Fibroblast of skin of scalp (primary cell): ENCODE measurements at places on chromosomes 2 and 18.

DNA sequence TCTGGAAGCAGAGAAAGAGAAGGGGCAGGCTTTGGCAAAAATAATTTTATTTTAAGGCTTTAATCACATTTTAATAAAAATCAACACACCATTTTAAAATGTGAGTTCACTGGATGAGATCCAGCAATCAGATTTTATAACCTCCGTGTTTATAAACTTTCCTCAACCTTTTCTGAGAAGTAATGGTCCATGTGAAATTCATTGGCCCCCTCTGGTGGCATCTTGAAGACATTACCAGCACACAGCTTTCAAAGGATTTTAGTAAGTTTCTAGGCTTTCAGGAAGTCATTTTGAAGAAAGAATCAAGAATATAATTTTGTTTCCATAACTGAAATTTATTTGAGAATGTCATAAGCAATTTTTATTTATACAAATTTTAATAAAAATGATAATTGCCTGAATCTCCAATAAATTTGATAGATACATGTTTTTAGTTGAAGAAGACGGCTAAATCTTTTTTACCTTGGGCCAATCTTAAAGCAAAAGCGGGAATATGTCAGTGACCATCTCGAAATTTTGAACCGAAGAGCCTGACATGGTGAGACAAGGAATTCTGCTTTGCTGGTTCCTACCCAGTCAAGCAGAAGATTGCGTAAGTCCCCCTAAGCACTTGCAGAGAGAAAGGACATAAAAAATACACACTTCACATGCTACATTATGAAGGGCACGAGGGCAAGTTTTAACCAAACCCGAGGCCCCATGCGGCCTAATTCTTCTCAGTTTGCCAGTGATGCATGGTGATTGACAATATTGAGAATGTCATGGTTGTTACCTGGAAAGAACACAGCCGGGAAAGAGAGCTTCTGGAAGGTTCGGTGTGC lies 128.4 kb upstream of the CBLN2 start:
- DNase-seq, result peak; percentile 22

GRCh38 chr2:220417503-220417902 lies 790.1 kb downstream of the SLC4A3 start:
- no peak for DNase-seq

DNA sequence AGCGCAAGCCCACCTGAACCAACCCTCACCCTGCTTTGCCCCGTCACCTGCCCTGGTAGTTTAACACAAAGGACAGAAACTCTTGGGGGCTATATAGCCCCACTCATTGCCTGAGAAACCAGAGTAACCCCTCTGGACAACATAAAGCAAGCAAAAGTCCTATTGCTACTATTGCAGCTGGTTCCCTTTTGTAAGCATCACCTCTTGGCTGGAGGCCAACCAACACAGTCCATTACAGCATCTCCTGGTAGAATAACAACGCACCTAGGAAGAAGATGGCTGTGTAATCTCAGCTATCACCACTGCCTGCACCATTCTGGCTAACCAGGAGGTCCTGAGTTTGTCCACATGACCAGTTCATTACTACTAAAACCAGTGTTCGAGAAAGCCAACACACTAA lies 36.4 kb downstream of the FLACC1 start:
- no peak for DNase-seq

- DNase-seq, result peak; percentile 22
Measured at GRCh38 chr2:127498386-127498785, 27.9 kb downstream of the IWS1 start.

DNA sequence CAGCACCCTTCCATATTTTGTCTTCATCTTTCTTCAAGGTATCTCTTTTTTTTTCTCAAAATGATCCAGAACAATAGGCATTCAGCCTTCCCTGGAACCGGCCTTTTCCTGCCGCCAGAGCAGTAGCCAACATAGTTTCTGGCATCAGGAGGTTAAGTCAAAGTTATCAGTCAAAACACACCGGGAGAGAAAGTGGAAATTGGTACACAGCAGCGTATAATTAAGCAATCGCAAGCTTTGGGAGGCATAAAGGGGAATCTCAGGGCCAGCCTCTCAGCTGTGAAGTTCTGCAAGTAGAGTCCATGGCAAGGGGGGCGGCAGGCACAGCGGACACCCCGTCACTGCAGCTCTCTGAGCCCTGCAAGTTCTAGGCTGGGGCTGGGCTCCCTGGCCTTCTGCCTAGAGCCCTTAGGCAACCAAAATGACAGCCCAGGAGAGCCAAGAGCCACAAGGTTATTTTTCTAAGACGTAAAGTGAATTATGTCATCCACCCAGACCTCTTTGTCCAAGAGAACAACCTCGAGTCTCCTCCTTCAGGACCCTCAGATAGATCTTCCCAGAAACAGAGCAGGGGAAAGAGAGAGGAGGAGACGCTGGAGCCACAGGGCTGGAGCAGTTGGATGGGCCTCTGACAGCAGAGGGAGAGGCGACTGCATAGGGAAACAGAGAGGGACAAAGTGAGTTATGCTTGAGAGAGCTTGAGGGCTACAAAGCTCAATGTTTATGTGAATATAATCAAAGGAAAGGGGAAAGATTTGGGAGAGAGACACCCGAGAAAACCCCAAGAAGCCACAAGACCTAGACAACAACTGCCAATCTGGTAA lies 114.7 kb downstream of the BCL2L11 start:
- no peak for DNase-seq
